AML-193 (cell line): ENCODE measurements at places on chromosomes 3 and 15.
A peak's percentile ranks its signal among the peaks of the same experiment; 100 is the strongest.

GRCh38 chr3:187777331-187777941 lies 32.2 kb upstream of the BCL6 start:
- peak; percentile 100 for DNase-seq

GRCh38 chr3:184448321-184449160 lies 68.7 kb downstream of the CHRD start:
- DNase-seq, result no peak

- no peak for DNase-seq
Observed at GRCh38 chr3:57120040-57120439, 45.1 kb downstream of the IL17RD start.

- no peak for DNase-seq
Observed at GRCh38 chr15:80414546-80415357, 10.6 kb downstream of the ARNT2 start.

DNA sequence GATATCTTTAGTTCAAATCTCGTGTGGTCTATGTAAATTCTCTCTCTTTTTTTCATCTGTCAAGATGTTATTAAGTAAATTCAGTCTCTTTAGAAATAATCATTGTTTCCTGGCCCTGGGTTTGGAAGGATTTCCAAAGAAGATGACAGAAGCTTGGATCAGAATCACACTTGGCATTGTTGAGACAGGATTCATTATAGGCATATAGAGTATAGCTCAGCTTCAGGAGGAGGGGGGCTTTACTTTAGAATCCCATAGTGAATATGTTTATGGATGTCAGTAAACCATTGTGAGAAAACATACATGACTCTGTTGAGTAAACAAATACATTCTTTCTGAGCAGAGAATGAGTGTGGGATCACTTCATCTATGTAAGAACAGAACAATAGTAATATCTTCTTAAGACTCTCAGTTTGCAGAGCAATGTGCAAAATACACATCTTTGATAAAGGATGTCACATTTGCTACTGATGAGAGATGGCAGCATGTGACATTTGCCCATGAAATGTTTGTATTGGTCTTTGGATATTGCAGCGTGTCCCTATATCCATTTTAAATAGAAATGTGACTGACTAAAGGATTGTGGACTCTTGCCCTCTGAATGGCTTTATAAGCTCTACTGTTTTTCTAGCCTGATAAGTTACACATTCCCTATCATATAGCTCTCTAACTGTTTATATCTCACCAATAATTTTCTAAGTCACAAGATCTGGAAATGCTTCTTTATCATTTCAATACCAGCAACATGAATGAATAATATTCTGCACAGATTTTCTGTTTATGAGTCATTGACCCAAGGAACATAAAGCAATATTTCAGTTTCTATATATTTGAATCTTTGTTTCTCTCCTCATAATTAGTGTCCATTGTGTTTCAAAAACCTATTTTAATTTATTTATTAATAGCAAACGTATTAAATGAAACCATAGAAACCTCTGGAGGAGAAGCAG lies 95.6 kb upstream of the THRB start:
- DNase-seq, result no peak
